Activated CD4-positive, CD25-positive, alpha-beta regulatory T cell (primary cell): ENCODE measurements at places on chromosomes 12 and 14.

DNA sequence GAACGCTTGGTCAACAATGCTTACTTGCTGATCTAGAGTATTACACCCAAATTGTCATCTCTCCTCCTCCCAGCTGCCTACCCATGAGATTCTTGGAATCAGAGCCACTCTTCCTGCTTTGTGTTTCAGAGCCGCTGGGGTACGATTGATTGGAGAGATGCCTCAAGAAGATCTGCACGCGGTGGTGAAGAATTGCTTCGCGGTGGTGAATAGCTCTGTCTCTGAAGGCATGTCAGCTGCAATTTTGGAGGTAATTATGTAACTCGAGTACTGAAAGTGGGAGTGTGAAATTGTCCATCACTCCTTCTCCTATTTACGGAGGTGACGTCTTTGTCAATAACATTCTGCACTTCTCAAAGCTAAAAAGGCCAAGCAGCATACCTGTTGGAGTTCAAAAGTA is 93.9 kb downstream of the GLT1D1 start:
- no peak for DNase-seq

- DNase-seq = no peak
These were observed 71.8 kb downstream of the NINJ2 start for GRCh38 chr12:591167-592023.

DNA sequence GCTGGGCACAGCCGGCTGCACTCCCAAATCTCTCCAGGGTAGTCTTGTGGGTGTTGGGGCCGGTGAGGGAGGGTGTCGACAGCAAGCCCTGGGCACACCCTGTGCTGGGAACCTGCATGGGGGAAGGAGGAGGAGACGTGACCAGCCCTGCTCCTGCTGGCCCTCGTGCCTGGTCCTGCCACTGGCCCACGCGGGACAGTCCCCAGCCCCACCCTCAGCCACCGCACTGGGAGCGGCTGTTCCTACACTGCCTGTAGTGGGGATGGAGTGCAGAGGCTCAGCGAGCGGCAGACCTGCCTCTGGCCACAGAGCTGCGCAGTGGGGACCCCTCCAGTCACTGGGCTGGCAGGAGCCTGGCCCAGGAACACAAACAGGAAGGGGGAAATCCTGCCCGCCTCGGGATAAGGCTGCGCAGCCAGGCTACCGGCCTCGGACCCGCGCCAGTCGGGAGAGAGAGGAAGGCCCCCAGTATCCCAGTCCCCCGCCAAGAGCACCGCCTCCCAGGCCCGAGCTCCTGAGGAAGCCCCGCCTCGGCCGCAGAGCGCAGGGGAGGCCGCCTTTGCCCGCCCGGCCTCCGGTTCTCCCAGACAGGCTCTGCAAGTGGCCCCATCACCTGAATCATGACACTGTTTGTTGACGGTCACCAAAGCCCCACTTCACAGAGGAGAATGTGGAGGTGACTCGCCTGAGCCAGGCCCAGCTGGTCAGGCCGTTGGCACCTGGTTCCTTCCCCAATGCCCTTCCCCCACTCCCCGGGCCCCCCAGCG is 10.6 kb downstream of the AHNAK2 start:
- DNase-seq = no peak

GRCh38 chr12:1429980-1430379 is 164.4 kb downstream of the FBXL14 start:
- no peak for DNase-seq

GRCh38 chr14:96975116-96975515 is 177.9 kb downstream of the VRK1 start:
- no peak for DNase-seq

- no peak for DNase-seq
These were observed 30.6 kb upstream of the SLC6A13 start for GRCh38 chr12:293199-293598.

DNA sequence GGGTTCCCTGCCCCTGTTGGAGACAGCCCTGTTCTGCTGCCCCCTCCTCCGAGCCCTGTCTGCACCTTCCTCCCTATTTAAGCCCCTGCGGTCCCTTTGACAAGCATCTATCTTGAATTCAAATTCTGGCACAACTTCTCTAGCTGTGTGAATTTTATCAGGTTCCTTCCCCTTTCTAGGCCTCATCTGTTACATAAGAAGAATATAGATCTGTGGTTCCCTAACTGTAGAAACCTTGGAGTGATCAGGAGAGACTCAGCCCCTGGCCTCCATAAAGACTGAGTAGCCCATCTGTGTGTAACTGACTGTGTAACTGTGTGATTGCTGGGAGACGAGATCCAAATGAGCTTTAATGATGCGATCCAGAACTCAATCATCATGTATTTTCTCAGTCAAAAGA is 13.0 kb upstream of the RACGAP1 start:
- no peak for DNase-seq

DNA sequence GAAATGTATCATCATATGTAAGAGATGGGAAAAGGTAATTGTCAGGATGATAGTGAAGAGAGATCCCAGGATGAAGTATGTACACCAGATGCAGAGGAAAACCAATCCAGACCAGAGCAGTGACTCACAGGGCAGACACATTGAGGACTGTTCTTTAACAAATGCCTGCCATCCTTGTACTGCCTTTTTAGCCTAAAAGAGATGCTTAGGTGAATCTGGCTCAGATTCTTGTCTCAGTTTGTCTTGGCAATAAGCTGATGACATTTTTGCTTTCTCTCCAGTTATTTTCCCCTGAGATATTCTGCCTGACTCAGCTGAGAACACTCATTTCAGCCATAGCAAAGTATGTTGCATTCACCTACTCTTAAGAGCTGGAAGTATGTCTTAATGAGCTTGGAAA is 405.3 kb upstream of the USP15 start:
- DNase-seq = no peak

DNA sequence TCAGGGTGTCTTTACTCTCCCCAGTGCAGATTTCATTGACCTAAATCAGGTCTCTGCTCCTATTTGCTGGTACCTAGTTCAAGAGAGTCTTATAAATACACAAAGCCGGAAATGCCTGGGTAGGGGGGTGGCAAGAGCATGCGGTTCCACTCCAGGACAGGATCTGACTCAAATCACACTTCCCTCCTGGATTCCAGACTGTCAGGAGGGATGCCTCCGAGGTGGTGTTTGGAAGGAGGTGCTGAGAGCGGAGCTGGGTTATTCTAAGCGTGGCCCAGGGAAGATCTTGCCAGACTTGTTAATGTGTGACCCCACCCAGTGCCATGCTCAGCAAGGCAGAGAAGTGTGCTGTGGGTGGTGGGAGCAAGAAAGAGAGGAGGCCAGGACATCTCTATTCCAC is 49.8 kb downstream of the B4GALNT3 start:
- no peak for DNase-seq

DNA sequence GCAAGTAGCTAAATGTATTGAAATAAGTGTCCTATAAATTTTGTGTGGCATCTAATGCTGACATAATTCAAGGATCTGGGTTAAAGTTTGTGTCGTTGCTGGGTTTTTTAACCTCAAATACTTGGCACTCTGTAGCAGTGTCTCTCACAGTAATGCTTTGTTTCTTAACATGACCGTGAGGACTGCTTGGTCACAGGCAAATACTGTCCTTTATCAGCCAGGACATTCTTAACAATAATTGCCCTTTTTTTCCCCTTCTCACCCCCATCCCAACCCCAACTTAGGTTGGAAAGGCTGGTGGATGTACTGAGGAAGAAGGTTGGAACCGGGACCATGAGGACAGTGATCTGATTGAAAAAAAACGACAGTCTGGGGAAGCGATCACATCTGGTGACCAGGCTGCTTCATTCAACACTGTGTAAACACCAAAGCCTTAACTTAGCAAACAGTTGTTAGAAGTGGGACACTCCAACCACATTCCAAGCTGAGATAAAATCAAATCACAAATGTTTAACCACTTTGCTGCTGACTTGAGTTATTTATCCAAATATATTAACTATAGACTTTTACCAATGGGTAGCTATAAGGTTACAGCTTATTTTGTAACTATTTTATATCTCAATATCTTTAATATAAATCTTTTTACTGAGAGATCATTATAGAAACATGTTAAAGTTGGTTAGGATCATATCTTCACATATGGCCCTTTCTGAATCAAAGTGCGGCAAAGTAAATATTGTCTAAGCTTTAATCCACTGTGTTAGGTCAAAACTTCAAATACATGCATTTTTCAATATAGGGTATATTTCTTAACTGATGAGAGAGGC is 48.2 kb downstream of the FOXA1 start:
- DNase-seq = no peak

DNA sequence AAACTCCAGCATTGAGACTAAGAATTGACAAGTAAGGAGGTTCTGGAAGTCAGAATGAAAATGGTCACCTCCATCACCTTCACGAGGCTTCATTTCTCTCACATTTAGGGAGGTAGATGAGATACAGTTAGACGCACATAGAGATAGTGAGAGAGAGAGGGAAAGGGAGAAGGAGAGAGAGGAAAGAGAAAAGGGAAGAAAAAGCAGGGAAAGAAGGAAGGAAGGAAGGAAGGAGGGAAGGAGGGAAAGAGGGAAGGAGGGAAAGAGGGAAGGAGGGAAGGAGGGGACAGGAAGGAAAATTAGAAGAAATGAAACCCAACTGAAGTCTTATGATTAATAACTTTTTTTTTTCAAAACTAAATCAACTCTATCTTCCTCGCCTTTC is 10.7 kb upstream of the FOXG1 start:
- DNase-seq = no peak

DNA sequence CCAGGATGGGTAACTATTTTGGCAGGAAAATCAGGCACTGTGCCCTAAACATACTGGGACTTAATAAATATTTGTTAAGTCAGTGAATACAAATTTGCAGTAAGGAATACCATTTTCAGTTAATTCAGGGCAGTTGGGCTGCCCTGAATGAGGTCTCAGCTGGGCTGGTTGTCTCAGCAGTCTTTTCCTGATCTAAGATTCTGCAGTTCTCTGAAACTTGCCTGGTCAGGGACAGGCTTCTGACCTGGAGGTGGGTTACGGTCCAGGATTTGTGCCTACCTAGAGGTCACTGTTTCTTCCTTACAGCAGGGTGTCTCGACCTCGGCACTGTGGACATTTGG is 160.6 kb downstream of the KTN1 start:
- DNase-seq = no peak

GRCh38 chr12:77882709-77883108 is 52.0 kb downstream of the NAV3 start:
- no peak for DNase-seq

- DNase-seq = no peak
These were observed 24.5 kb upstream of the OVCH1 start for GRCh38 chr12:29521951-29522350.

- DNase-seq = no peak
These were observed 14.6 kb downstream of the CCDC88C start for GRCh38 chr14:91402771-91403600.

GRCh38 chr14:50471838-50472465 is 60.4 kb downstream of the MAP4K5 start:
- DNase-seq = no peak

- DNase-seq = no peak
These were observed 100.9 kb upstream of the PARP11 start for GRCh38 chr12:3973973-3974644.

DNA sequence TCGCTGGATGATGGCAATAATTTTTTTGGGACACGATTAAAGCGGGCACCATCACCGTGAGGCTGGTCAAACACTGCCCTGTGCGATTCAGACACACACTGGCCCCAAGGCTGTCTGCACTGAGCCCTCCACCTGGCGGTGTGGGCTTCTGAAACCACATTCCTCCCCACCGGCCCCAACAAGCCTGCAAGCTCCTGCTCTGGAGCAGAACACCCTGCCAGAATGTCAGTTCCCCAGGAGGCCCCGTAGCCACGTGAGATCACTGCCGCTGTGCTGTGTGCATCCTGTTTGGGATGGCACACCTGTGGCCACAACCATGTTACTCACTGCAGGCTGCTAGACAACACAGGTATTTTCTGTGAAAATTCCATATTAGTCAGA is 7.9 kb downstream of the GSC start:
- DNase-seq = no peak

DNA sequence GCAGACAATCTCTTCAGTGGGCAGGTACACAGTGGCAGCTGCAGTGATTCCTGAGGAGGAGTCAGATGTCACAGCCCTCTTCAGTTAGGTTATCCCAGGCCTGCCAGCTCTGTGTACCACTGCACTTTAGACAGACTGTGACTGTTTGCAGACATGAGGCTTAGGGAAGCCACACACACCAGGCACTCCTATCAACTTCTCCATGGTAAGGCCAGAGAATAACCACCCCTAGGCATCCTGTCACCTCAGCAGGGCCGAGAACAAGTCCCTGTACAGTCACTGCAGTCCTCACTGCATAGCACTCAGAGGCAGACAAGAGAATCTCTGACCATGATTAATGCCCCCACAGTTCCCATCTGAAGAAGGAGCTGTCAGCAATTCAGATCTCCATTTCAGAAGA is 296.5 kb downstream of the GALC start:
- DNase-seq = no peak
